ENCODE measurements at places on chromosomes 4 and X.

DNA sequence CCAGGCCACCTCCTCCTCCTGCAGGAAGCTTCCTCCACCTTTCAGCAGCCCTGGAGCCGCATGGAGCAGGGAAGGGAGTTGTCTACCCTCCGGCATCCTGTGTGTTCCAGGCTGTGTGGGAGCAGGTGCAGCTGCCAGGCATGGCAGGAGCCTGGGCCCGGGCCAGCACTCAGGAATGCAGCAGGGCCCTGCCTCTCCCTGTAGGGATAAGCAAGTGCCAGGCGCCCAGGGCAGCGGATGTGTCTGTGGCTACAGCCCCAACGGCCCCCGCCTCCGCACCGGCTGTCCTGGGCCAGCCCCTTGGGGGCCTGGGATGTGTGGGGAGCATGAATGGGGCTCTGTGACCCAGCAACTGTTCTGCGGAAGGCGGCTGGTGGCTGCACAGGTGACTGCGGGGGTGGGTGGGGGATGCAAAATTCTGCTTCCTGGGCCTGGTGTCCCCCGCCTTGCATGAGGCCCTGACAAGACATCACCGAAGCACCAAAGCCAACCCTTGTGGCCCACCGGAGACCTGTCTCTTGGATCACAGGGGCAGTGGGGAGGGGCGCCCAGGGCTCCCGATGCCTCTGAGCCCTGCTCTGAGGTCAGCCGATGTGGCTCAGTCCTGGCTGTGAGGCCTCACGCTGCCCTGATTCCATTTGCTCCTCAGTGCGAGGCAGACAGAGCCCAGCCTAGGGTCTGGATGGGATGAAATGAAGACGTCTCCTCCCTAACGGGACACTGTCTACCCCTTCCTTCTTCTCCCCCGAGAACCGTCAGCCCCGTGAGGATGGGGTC is 1.4 kb upstream of the DOK7 start:
- no peak for DNase-seq

DNA sequence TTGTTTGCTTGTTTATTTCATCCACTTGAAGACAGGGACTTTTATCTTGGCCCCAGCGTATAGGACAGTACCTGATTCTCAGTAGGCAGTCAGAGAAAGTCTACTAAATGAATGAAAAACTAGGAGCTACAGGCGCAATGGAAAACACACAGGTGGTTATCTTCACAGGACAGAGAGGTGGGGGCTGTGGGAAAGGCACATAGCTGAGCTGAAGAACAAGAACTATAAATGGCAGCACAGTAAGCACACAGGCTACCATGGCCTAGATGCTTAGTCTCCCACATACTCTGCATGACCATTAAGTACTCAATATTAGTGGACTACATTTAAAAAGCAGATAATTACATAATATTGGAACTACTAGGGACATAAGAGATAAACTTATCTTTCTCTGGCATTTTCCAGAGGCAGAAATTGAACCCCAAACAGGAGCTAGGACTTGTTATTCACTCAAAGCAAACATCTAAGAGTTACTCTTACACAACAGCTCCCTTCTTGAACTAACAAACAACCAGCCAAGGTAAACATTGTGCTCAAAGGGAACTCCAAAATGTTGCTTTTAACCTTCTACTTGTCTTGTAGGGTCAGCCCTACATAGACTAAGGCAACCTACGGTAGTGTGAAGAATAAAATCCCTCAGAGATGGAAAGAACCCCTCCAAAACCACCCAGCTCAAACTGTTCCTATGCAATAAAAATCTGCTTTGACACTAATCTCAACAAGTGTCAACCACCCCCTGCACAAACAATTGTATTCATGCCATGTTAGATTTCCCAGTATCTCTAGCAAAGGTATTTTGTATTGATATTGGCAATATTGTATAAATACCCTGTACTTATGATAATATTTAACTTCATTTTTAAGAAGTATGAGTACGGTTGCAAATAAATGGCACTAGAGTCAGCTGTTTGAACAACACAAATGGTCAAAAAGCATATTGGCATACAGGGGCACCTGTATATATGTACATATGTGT is 593.6 kb downstream of the KLHL13 start:
- DNase-seq = no peak

- DNase-seq = no peak
These were observed 50.7 kb upstream of the MAOA start for GRCh38 chrX:43605351-43605750.

GRCh38 chrX:13014111-13015096 is 30.0 kb downstream of the FAM9C start:
- no peak for DNase-seq

DNA sequence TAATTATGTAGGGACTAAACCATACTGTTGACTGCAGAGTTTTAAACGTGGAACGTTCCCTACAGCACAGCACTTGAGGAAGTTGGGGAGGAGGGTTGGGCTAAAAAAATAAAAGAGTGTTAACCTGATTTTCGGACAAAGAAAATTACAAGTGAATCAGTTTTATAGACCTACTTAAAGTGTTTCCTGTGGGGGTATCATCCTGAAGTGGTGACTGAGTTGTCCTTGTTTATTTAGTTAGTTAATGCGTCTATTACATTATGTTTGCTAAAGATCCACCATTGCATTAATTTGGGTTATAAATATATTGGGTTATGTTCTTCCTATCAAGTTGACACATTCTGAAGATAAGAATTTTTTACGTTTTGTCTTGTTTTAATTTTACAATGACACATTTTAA is 14.7 kb downstream of the UNC5C start:
- no peak for DNase-seq

DNA sequence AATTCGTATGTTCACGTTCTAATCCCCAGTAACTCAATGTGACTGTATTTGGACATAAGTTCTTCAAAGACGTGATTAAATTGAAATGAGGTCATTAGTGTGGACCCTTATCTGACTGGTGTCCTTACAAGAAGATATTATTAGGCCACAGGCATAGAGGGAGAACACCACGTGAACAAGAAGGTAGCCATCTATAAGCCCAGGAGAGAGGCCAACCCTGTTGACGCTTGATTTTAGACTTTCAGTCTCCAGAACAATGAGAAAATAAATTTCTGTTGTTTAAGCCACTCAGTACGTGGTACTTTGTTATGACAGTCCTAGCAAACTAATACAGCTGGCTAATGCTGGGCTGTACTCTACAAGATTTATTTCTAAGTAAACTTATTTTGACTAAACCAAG is 1.5 kb upstream of the EIF1AX start:
- DNase-seq = no peak

- DNase-seq = no peak
These were observed 79.8 kb downstream of the ADAMTS3 start for GRCh38 chr4:72489267-72489666.

- DNase-seq = no peak
These were observed 275.5 kb downstream of the PPARGC1A start for GRCh38 chr4:23614284-23614892.

GRCh38 chr4:180913750-180914149 is 1329.5 kb upstream of the TENM3 start:
- no peak for DNase-seq

DNA sequence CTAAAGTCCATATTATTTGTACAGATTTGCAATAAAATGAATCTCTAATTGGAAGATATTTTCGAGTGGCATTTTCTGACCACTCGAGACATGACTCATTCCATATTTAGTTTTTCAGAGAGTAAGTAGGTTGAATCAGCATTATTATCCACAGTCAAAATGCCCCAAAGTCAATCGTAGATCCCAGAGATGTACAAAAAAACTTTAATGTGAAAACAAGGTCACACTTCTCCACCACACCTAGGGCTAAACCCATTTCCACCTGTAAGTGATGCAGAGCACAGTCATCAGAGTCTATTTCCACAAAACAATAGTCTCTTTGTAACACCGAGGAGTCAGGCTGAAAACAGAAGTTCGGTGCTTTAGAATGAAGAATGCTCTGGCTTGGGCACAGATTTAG is 117.1 kb upstream of the TENM3 start:
- no peak for DNase-seq

DNA sequence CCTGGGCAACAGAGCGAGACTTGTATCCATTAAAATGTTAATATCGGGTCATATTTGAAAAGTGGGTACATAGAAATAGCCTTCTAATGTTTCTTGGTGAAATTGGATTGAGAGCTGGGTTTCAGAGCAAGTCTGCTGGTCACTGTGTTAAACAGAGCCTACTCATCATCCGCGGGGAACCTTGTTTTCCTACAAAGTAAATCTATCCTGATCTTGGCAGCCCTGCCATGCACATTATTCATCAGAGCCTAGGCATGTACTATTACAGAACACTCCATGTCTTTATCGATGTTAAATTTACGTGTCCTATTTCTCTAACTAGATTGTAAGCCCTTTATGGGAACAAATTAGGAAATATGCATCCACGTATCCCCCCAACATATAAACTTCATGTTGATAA is 18.7 kb downstream of the SETD7 start:
- no peak for DNase-seq

DNA sequence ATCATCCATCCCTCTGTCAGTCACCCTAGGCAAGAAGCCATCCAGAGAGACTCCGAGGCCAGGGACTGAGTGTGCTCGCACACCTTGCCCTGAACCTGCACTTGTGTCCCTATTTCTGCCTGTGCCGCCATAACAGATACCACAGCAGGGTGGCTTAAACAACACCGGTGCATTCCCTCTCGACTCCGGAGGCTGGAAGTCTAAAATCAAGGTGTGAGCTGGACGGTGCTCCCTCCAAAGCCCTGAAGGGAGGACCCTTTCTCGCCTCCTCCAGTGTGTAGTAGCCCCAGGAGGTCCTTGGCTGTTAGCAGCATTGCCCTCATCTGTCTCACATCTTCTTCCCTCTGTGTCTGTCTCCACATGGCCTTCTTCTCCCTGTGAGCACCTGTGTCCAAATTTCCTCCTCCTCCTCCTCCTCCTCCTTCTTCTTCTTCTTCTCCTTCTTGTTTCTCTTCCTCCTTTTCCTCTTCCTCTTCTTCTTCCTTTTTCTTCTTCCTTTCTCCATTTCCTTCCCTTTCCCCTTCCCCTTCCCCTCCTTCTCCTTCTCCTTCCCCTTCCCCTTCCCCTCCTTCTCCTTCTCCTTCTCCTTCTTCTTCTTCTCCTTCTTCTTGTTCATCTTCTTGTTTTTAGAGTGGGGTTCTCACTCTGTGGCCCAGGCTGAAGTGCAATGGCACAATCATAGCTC is 98.1 kb upstream of the ENPP6 start:
- no peak for DNase-seq

- no peak for DNase-seq
These were observed 1206.0 kb upstream of the ADGRL3 start for GRCh38 chr4:59994118-59994517.

DNA sequence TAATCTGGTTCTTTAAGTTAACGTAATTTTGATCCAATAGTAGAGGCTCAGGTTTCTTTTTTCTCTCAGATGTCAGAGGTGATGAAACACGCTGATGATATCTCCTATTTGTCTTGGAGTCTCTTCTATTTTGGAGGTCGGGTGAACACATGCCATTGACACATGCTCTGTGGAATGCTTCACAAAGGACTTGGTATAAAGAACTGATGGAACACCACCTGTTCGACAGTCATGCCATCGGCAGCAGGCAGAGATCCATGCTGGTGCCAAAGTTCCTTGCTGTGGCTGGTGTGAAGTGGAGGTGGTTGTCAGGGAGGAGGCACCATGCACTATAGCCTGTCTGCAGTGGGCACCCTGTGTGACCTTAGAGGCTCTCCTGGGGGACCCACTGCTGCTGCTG is 94.9 kb downstream of the ATP8A1 start:
- no peak for DNase-seq

DNA sequence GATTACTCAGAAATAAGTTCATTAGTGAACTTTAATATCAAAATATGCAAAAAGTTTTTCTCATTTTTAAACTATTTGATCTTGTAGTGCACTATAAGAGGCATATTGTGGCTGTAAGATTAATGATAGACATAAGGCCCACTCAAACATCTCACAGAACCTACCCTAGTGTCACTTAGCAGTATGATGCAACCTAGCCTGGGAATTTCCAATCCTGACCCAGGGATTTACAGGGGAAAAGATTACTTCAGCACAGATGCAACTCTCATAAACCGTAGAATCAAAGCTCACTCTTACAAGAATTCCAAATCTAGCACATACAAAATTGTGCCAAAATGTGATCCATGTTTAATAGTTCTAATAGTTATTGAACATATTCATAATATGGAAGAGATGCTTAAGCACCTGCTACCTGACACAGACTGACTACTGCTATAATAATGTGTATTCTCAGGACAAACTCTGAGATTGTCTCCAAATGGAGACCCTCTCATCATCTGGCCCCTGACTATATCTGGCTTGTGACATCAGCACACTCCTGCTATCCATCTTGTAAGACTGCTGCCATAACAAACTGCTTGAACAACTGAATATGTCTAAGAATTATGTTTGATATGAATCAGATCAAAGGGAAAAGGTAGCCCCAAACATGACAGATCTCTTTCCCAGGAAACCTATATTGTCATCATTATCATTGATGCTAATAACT is 271.9 kb downstream of the PABPC4L start:
- no peak for DNase-seq

DNA sequence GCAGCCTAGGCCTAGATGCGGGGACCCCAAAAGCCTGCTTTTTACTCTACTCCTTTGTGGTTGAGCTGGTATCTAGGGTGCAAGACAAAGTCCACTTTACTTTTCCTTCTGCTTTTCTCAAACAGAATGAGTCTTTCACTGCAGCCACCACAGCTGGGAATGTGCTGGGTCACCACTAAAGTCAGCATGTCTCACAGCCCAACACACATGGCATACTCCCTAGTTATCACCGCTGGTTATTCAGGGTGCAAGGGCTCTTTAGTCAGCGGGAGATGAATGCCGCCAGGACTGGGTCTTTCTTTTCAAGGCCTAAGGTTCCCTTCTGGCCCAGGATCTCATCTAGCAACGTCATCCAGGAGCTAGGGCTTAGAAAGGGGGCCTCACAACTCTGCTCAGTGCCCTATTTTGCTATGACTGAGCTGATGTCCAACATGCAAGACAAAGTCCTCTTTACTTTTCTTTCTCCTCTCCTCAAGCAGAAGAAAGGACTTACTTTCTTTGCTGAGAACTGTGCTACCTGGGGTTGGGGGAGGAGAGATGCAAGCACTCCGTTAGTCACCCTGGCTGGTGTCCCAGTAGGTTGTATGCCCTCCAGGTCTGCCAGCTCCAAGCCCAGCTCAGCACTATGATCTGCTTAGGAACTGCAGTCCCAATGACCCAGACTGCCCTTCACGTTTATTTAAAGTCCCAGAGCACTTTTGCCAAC is 22.9 kb upstream of the STPG2 start:
- no peak for DNase-seq

DNA sequence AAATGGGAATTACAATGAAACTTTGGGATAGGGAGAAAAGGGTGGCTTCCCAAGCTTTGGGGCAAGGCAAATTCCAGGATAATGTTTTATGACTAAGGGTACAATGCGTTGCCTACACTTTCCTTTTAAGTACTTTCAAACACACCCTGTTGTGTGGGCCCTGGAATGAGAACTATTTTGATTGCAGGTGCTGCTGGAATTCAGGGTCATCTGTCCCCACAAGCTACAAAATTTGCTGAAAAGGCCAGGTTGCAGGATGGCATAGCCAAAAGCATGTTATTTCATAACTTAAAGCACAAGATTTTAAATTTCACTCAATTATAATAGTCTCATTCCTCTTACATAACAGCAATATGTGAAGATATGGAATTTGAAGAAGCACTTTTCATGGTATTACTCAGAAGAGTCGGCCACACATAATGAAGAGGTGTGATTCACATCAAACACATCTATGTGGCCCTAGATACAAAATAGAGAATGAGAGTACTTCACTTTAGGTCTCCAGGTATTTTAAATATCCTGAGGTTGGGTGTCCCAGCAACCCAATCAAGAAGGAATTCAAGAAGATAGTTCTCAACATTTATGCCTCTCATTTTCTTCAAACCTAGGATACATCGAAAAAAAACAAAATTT is 89.3 kb downstream of the APBB2 start:
- no peak for DNase-seq

Measured in activated CD4-positive, alpha-beta T cell treated with anti-CD3 and anti-CD28 coated beads, Interleukin-2, Interleukin-4, amounts not matched to agents 100 ng/mL and 50 ng/mL, durations not matched to agents 16 hours and 8 hours (primary cell).